ENCODE measurements at places on chromosomes 1 and 21. TPM values are rescaled to one million over a fixed set of nuclear protein-coding genes. Genes with fewer than 3 reads are reported as not detected.

SMIM11 gene
- polyA plus RNA-seq, result 8.4 TPM

TSSK3 gene
- polyA plus RNA-seq, result 0.08 TPM

CA6 gene
- polyA plus RNA-seq, result 0.08 TPM

LCE1C gene
- polyA plus RNA-seq, result 25.6 TPM

PIGC gene
- polyA plus RNA-seq, result 18.5 TPM

RNU1-1 gene
- not detected for polyA plus RNA-seq

KRTAP23-1 gene
- not detected for polyA plus RNA-seq

IRF6 gene
- 252 TPM for polyA plus RNA-seq

GATAD2B gene
- polyA plus RNA-seq, result 6.4 TPM

IL22RA1 gene
- 2.7 TPM for polyA plus RNA-seq

SH2D1B gene
- polyA plus RNA-seq, result 0.05 TPM

TLCD4 gene
- polyA plus RNA-seq, result 0.18 TPM

TMCO1 gene
- 95.7 TPM for polyA plus RNA-seq

GJC2 gene
- polyA plus RNA-seq, result 0.14 TPM

WNT3A gene
- 0.02 TPM for polyA plus RNA-seq

SCP2 gene
- 49.1 TPM for polyA plus RNA-seq

SYTL1 gene
- 33.0 TPM for polyA plus RNA-seq

CD247 gene
- 0.07 TPM for polyA plus RNA-seq

CD84 gene
- not detected for polyA plus RNA-seq

MROH7 gene
- not detected for polyA plus RNA-seq

RGS8 gene
- not detected for polyA plus RNA-seq

G0S2 gene
- polyA plus RNA-seq, result 20.8 TPM
